Stimulated activated CD8-positive, alpha-beta memory T cell treated with anti-CD3 and anti-CD28 coated beads, Interleukin-7, amount 100 ng/mL, for 48 hours (primary cell): ENCODE measurements at places on chromosomes 4 and X.

GRCh38 chr4:15006416-15007024 lies 4.2 kb downstream of the CPEB2 start:
- no peak for DNase-seq

DNA sequence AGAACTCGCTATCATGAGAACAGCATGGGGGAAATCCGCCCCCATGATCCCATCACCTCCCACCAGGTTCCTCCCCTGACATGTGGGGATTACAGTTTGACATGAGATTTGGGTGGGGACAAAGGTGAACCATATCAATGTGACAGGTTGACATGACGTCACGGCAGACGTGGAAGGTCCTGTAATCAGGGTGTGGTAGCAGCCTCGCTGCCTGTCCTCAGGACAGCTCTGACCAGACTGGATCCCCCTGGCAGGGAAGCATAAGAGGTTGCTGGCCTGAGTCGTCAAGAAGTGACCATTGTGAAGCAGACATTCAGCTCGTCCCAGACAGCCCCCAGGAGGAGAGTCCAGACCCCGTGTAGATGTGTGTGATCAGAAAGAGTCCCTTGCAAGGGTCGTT lies 104.6 kb downstream of the TNIP2 start:
- DNase-seq, result no peak

DNA sequence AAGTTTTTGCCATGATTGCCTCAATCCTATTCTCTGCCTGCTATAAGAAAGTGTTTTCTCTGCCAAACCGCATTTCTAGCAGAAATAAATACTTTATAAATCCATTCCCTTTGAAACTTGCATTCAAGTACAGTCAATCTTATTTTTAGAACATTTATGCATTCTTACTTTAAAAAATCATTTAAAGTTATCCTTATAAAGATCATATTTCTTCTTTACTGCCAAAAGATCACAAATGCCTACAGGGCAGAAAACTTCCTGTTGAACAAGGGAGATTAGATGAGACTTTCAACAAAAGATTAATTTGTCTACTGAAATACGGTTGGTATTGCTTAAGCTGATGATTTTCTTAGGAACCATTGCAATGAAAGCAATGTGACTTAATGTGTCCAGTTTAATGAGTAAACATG lies 207.2 kb upstream of the SLIT2 start:
- no peak for DNase-seq

GRCh38 chrX:13662355-13662791 lies 9.4 kb downstream of the TCEANC start:
- DNase-seq, result no peak
